ENCODE measurements at places on chromosomes 5 and 9.

- DNase-seq, result no peak
These were observed 312.2 kb downstream of the HCN1 start for GRCh38 chr5:45383985-45384384.

- DNase-seq, result no peak
These were observed 28.8 kb upstream of the TJP2 start for GRCh38 chr9:69145144-69145715.

GRCh38 chr9:38336341-38336740, 56.2 kb upstream of the ALDH1B1 start:
- DNase-seq, result no peak

DNA sequence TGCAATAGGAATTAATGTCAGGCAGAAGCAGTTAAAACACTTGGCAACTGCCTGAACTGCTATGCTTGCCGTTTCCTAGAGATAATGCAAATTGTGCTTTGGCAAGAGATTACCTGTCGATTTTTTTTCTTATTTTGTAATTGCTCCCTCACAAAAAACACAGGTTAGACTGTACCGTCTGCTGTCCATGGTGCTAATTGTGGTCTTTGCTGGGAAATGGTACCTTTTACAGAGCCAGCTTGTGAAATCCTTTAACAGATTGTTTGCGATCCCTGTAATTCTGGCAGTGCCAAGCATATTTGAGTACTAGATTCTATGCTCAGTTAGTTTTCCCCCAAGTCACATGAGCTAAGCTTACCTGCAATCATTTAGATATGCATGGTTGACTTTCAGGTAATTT, 2125.8 kb upstream of the WWC1 start:
- DNase-seq, result no peak

- no peak for DNase-seq
These were observed 48.7 kb upstream of the SPATA31D4 start for GRCh38 chr9:81879501-81879916.

- no peak for DNase-seq
These were observed 106.3 kb downstream of the SLC1A3 start for GRCh38 chr5:36712706-36713105.
